ENCODE measurements at places on chromosomes 5 and 9.

- DNase-seq = no peak
Measured at GRCh38 chr9:272251-273213, 57.9 kb downstream of the DOCK8 start.

GRCh38 chr5:95390812-95391492, at the start of gene FAM81B:
TSS of gene FAM81B (plus strand) at chr5:95391366. CDS start at chr5:95391390, 24 bp downstream.
- DNase-seq = no peak

DNA sequence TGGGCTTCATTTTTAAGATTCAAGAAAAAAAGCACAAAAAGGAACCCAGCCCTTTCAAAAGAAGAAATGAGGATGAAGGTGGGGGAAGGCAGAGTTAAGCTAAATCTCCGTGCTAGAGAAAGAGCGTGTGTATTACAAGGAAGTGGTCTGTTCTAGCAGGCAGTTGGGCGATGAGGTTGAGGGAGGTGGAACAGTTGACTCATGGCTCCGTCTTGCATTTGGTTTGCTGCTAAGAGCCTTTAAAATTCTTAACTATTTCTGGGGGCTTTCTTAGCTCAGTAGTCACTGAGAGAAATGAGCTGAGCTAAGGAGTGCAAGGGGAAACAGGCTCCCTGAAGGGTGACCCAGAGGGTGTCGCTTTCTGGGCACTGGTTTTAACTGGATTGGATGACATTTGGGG, 117.4 kb downstream of the GCNT1 start:
- DNase-seq = no peak

- no peak for DNase-seq
Measured at GRCh38 chr9:28032268-28032590, 458.9 kb upstream of the C9orf72 start.

GRCh38 chr9:71801826-71802225, 33.5 kb upstream of the CEMIP2 start:
- DNase-seq = no peak
